Neural progenitor cell (in vitro differentiated cells): ENCODE measurements at places on chromosomes 12 and 14. TPM values are rescaled to one million over a fixed set of nuclear protein-coding genes. Genes with fewer than 3 reads are reported as not detected.

GRCh38 chr12:570921-571794 is 92.1 kb downstream of the NINJ2 start:
- H3K4me3 ChIP-seq, result peak overlapping the region; percentile 56
- peaks cover 5% of the 10 kb centered on the region for H3K27me3 ChIP-seq
- peak; percentile 47 for DNase-seq
- no peak overlapping the region for H3K27ac ChIP-seq
- no peaks in the 10 kb centered on the region for H3K36me3 ChIP-seq
- H3K4me1 ChIP-seq, result peaks cover 23% of the 10 kb centered on the region

DNA sequence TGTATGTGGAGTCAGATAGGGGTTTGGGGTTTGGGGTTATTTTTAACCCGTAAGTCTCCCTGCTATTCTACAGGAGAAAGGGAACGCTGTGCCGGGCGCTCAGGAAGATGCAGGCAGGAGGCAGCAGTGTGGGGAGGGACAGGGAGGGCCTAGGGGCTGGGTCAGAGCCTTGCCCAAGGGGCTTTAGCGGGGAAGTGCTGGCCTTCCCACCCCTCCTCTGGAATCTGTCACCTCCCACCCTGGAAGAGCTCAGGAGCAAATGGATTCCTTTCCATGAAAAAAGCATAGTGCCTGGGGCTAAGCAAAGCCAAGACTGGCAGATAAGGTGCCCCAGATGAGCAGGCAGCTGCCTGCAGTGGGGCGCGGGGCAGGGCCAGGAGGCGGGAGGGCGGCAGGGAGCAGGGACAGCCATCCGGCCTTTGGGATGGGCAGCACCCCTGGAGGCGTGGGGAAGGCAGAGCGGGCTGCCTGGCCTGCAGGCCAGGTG is 7.3 kb upstream of the INF2 start:
- peak; percentile 72 for DNase-seq
- peaks cover 43% of the 10 kb centered on the region for H3K4me1 ChIP-seq
- no peaks in the 10 kb centered on the region for H3K36me3 ChIP-seq
- H3K27me3 ChIP-seq, result no peaks in the 10 kb centered on the region
- H3K4me3 ChIP-seq, result peak overlapping the region; percentile 17

GRCh38 chr12:40945772-40946171 is 242.3 kb upstream of the PDZRN4 start:
- no peak for DNase-seq
- no peaks in the 10 kb centered on the region for H3K27me3 ChIP-seq

Gene OR4E2
- total RNA-seq, result not detected in 2 replicates

Gene PIWIL1
- total RNA-seq, result not detected in 2 replicates

DNA sequence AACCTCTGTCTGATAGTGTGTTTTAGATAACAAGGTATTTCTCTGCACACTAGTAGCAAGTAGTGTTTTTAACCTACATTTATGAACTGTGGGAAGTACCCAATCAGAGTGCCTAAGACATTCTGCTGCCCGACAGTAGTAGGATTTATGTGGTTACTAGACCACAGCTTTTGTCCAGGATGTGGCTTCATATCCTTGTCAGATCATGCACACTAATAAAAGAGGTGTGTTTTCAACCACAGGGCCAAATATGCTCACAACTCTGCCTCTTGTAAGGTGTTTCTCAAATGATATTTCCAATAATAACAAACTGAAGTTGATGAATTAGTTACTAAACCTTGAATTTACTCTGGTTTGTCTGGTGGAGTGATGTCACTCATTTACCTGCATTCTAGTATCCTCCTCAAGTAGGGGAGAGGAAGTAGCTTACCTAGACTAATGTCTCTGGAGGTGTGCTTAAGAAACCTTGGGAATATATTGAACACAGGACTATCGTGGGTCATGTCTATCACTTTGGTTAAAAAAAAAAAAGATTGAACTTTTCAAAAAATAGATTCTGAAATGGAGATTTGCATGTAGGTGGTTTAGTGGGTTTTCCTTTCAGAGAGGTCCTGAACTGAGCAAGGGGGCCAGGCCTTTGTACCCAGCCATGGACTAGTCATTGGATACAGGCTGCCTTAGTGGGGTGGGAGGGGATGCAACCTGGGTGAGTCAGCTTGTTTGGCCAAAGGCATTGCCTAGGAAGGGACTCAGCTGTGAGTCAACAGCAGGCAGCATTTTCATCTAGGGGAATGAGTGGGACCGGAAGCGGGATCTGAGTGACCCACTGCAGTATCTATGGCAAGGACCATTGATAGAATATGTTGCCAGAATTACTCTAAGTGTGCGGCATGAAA is 14.1 kb downstream of the FBXW8 start:
- no peak overlapping the region for H3K4me3 ChIP-seq
- no peak overlapping the region for H3K27ac ChIP-seq
- DNase-seq, result no peak
- H3K27me3 ChIP-seq, result no peaks in the 10 kb centered on the region
- peaks cover 15% of the 10 kb centered on the region for H3K4me1 ChIP-seq

Gene CCDC177
- total RNA-seq, result 8.6 and 19.7 TPM in 2 replicates
